MV-4-11 (cell line): ENCODE measurements at places on chromosomes 2 and 18.

DNA sequence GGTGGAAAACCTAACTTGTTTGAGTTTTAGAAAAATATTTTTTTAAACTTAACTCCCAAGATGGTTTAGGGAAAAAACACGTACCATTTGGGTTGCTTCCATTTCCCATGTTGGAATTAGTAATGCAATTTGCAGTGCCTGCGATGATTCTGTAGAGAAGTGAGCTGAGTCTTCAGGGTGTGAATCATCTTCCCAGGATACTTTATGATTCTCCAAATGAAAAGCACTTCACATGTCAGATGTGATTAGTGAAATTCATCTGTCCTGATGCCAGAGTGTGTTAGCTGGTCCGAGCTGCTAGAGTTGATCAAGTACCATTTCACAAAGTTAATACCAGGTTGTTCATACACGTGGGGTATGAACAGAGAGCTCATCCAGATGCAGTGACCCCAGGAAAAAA lies 59.1 kb downstream of the ACOXL start:
- DNase-seq = no peak

DNA sequence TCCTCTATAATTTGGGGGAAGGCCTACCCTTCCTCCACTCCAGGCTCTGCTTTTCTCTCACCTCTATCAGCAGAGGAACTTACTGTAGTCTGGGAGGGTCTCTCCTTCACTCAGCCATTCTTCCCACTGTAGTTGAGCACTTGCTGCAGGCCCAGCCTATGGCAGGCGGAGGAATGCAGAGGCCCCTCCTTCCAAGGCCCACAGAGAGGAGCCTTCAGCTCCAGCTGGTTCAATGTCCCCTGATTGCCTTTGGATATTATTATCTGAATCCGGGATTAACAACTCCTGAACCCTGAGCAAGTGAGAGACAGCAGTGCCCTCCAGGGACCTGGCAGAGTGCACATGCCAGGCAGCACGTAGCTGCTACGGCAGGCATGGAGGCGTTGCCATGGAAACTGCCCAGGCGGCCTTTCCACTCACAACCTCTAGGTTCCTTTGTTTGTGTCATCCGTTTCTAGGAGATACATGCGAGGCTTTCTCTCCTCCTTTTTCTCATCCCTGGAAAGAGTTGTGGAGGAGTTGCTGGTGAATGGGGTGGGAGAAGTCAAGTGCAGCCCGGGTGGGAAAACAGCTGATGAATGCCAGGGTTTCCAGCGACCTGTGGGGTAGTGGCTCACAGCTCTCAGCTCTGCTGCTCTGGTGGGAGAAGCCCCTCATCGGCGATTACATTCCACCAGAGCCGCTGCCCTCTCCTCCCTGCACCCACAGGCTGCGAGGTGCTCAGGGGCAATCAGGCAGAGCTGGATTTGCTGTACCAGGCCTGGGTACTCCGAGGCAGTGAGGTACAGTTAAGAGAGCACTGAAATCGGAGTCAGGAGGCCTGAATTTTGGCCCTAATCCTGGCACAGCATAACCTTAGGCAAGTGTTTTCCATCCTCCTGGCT lies 55.3 kb upstream of the HK2 start:
- no peak for DNase-seq

- DNase-seq = no peak
Observed at GRCh38 chr2:21498016-21498415, 374.2 kb downstream of the TDRD15 start.

GRCh38 chr2:60822987-60823386 lies 58.4 kb upstream of the REL start:
- DNase-seq = no peak

DNA sequence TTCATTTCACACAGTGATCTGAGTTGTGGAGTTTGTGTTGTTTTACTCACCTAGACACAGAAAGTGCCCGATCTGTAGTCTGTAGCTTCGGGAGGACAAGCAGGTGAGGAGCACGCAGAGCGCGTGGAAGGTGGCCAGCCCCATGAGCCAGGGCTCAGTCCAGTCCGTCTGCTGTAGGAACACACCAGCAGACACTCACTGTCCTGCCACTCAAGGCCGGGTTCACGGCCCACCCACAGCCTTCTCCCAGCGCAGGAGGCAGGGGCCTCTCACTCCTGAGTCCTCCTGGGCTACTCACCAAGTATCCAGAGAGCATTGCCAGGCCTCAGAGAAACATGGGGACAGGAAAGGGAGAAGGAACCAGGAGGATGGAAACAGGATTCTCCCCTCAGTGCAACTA lies 1.7 kb downstream of the TMEM18 start:
- DNase-seq = no peak

DNA sequence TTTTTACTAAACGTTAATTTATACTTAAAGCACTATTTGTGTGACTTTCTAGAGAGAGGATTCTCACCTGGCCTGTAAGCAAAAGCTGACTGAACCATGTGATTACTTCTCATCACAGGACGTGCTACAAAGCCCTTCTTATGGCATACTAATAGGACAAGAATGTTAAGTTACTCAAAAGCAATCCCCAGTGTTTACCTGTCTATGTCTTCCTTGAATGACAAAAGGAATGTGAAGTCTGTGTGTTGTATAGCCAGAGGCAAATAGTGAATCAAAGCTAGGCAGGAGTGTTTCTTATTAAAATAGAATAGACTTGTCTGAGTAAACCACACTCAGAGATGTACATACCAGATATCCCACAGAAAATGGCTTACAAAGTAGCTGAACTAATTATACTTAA lies 1465.5 kb downstream of the SUCLG1 start:
- DNase-seq = no peak

DNA sequence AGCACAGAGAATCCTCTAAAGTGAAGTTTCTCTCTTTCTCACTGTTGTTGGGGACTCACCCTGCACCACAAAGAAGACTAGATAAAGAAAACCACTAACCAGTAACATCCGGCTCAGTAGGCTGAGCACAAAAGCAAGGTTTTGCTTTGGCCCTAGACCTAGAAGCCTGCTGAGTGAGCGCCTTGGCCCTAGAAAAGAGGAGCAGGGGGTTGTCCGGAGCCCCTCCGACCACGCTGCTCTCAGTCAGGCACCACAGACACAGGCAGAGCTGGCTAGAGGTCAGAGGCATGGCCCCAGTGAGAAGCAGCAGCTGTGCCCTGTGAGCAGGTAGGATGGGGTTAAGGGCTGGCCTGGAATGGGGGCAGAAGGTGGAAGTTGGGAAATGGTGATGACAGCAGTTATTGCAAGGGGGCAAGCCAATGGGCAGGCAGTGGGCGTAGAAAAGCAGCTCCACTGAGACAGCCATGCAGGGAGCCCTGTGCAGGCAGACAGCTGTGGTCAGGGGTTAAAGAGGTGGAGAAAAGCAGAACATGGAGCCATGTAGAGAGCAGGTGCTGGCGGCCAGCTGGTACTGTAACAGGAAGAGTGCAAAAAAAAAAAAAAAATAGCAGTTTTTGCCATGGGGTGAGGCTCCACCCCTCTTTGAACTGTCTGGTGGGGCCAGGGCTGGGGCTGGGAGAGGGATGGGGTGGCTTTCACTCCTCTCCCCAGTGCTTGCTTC lies 36.9 kb upstream of the SLC14A1 start:
- peak; percentile 97 for DNase-seq

DNA sequence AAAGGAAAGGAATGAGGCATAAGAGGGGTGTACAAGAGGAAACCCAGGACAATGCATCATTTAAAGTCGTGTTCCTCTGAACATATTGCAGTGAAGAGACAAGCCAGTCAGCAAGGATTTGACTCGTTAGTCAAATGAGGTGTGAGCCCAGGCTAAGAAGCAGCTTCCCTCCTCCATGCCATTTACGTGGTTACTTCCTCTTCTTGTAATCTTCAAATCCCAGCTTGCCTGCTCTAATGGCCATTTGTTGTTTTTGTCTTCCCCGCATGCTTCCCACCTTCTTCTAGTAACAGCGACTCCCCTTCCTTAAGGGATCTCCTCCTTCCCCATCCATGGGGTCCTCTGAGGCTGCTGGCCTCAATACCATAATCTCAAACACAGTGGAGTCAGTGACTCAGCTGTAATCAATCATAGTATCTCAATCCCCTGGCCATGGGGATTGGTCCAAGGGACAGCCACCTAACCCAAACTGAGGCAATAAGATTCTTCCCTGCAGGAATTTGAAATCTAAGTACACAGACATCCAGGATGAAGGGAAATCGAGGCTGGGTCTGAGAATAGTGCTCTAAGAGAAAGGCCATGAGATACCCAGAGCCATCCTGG lies 37.6 kb downstream of the SLC14A1 start:
- DNase-seq = peak; percentile 57

DNA sequence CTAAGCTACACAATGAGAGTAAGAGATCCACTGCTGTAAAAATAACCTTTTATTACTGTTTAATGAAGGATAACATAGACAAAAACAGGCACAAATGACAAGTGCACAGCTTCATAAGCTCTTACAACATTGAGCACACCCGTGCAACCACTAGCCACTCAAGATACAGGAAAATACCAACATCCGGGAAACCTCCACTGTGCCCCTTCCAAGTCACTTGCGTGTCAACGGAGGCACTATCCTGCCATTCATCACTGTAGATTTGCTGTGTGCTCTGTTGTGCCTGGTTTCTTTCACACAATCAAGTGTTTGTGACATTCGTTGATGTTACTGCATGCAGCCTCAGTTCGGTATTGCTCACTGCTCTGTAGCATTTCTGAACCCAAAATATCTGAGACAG lies 292.9 kb upstream of the MYT1L start:
- no peak for DNase-seq

- DNase-seq = no peak
Observed at GRCh38 chr2:182917924-182918323, 51.5 kb upstream of the FRZB start.

DNA sequence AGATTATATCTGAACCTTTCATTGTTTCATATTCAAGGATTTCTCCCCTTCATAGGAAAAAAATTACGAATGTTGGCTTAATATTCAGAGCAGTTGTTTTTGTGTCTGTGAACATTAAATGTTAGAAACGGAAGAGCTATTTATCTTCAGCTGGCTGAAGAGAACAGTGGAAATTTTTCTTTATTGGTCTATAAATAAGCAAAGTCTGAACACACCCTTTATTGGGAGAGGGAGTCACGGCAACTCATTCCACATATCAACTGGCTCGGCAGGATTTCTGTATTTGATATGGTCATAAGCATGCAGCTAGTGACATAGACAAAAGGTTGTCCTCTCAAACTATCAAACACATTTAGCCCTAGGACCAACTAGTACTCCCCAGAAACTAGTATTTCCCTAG lies 468.4 kb upstream of the HNRNPA3 start:
- DNase-seq = no peak

DNA sequence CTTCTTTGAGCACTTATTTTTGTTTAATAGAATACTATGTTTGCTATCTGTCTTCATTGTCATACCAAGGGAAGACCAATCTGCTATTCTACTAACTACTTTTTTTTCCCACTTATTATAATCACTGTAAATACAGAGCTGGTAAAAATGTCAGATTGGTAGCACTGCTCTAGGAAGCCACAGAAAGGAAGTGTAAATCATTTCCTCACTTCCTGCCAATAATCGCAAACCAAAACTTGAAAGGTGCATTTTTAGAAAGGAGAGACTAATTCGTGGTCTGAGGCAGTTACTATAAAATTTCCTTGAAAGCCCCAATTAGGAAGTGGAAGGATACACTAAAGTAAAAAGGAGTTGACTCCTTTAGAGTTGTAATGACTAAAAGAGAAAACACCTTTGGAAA lies 13.9 kb upstream of the THSD7B start:
- no peak for DNase-seq

DNA sequence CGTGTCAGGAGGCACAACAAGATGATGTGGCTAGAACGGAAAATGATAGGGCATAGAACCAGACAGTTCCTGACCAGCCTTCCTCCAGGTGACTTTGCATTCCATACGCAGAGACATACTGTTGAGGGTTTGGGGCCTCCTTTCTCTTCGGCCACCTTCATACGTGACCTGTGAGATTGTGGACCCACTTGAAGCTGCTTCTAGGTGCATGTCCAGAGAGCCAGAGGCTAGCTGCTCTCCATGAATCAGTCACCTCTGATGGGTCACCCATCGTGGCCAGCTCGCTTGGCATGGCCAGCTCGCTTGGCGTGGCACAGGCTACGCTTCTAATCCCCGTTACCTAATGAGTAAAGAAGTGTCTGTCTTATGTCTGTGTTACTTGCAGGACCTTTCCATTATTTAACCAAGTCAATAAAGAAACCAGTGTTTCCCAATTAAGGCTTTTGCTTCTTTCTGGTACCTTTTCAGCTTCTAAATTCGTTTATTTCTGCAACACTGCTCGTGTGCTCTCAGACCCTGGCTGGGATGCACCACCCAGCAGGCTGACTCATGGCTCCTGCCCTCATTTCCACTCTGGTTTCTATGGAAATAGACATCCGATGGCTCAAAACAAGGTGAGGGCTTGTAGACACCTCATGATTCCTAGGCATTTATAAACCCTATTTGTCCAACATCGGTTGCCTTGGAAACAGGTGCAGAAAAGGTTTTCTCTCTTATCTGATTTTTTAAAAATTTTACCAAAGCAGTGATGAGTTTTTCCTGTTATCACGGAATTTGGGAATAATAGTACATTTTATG lies 86.7 kb upstream of the B3GNT7 start:
- DNase-seq = no peak
